ENCODE measurements at places on chromosomes 3 and 15.

GRCh38 chr3:101351829-101352228 lies 31.5 kb upstream of the IMPG2 start:
- DNase-seq, result no peak

DNA sequence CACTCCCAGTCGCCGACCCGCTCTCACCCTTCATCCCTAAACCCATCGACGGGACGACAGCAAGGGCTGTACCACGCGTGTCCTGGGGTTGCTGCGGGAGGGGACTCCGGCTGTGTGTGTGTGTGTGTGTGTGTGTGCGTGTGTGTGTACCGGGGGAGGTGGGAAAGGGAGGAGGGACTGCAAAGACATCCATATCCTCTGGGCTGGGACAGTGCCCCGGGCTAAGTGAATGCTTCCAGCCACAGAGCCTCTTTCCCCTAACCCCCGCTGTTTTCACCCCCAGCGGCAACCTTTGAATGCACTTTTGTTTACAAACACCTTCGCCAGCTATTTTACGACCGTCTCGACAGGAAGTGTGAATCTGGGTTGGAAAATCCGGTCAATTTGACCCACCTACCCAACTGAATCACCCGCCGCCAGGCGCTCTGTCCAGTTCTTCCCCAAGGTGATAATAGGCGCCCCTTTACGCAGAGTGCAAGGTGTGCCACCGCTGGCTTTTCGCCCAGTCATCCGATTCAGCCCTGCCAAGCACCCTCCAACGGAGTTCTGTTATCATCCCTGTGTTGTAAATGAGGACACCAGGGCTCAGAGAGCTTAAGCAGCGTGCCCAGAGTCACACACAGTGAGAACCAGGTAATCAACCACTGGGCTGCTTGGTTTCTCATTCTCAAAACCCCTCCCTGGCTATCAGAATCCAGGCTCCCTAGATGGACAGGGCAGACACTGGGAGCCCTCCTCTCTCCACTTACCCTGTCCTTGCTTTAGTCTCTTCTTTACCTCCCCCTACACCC lies 739 bp upstream of the AMOTL2 start:
- DNase-seq, result no peak

GRCh38 chr3:119395923-119396358 lies 67.5 kb downstream of the TMEM39A start:
- DNase-seq, result no peak

- DNase-seq, result no peak
These were observed 13.9 kb upstream of the APH1B start for GRCh38 chr15:63263519-63263918.

- DNase-seq, result no peak
These were observed 58.4 kb downstream of the RBM6 start for GRCh38 chr3:49998326-49998725.

DNA sequence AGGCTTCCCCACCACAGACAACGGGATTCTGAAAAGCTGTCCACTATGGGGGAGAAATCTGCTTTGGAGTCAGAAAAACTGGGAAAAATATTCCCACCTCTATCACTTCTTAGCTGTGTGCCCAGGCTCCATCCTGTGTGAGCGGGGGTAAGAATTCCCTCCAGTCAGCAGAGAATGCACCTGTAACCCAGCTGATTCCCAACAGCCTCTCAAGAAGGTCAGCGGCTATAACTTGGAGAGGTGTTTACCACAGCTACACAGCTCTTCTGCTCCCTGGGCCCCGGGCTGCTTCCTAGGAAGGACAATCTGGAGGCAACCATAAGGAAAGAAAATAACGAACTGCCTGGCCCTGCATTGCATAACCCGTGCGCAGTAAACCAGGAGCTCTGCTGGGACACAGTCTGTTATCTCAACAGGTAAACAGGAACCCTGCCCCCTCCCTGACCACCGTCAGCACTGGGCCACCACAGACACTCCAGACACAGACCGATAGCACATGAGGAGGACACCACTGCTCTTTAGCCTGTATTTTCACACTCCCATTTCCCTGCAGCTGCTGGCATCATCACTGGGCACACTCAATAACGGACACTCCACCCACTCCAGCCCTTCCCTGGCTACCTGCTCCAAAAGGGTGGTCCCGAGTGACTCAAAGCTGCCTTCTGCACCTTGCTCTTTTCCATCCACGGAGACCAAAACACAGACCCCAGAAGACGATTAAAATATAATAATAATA lies 2.1 kb downstream of the RAB43 start:
- no peak for DNase-seq

DNA sequence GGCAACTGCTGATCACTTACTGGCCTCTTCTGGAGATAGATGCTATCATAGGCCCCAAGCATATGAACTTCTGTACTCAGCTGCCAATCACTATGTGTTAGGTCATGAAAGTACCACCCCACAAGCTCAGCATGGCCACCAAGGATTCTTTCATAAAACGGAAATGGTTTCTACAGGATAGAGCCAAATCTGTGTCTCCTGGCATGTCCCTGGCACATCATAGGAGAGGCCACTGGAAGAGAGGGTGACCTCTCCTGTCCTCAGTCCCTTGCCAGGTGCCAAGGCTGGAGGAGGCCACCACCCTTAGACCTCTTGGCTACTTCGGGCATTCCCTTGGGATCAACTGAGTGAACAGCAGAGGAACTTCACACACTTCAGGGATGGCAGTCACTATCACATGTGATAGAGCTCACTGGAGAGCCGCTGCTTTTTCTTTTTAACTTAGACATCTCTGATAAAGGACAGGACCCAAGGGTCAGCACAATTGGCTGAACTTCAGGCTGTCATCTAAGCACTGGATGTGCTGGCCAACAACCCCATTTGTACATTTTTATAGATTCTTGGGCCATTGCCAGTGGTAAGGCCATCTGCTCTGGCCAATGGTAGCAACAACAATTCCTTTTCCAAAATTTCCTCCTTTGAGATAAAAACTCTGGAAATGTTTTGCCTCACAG lies 425.2 kb downstream of the SQOR start:
- DNase-seq, result no peak

GRCh38 chr15:73231661-73232419 lies 136.9 kb downstream of the HCN4 start:
- DNase-seq, result no peak

DNA sequence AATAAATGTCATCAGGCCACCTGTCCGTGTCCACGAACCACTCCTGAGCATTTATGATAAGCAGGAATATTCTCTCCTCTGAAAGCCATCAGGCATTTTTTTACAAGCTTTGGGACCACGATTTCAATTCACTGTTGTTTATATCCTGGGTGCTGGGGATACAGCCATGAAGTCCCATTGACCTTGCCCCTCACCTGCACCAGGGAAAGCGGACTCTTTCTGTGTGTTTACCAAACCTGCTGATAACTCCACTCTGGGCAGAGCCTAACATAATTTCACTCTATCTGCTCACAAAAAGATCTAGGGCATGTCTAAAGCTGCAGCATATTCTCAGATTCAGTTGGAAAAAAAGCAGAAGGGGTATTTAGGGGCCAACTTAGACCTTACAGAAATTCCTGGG lies 4.8 kb downstream of the DNASE1L3 start:
- DNase-seq, result no peak

DNA sequence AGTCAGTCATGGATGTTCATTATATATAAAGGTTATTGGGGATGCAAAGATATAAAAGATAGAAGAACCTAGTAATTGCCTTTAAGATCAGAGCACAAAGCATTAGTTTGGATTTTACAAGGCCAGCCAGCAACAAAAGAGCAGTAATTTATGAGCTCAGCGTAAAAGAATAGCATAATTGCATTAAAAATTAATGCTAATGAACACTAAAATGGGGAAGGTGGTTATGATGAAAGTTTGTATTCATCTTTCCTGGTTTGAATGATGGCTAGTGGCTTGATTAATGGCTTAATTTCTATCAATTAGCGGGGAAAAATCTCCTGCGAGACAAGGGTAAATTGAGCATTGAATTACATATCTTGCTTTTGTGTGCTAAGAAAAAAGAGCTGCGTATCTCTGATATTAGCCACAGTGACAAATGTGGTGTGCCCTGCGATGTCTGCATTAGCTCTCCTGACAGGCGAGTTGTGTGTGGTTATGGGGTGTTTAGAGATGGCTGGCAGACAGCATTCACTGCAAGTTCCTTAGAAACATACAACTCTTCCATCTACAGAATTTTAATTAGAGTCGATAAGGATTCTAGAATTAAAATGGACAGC lies 42.8 kb upstream of the MLF1 start:
- no peak for DNase-seq

DNA sequence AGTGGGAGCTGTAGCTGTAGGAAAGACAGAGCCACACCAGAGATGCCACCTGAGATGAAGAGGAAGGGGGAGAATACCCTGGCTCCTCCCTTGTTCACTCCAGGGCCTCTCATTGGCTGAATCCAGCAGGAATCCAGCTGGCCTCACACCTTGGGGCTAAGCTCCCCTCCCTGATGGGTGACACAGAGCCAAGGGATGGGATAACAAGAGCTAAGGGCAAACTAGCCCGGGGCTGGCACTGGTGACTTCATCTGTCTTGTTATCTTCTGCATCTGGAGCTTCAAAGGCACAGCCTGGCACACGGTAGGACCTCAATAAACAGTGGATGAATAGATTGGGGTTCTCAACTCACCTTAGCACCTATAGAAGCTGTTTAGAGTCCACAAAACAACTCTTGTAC lies 13.8 kb upstream of the GATA2 start:
- DNase-seq, result no peak

DNA sequence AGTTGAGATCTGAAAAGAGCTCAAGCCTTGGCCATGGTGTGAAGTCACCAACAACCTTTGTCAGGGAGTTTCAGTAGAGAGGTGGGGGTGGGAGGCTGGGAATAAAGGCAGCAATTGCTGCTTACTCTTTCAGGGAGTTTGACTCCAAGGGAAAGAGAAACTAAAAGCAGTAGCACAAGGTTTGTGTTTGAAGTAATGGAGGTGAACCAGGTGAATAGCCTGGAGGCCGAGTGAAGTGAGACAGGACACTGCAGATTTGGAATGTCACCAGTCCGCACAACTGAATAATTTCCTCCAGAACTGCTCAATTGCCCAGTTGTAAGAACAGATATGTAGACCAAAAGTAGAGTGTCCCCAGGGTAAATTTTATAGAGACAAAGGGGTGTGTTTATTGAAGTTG lies 44.1 kb downstream of the CD86 start:
- no peak for DNase-seq

All from type B pancreatic cell (in vitro differentiated cells).